Left lung (tissue), 14 donors: ENCODE measurements at places on chromosomes 7 and 10.

DNA sequence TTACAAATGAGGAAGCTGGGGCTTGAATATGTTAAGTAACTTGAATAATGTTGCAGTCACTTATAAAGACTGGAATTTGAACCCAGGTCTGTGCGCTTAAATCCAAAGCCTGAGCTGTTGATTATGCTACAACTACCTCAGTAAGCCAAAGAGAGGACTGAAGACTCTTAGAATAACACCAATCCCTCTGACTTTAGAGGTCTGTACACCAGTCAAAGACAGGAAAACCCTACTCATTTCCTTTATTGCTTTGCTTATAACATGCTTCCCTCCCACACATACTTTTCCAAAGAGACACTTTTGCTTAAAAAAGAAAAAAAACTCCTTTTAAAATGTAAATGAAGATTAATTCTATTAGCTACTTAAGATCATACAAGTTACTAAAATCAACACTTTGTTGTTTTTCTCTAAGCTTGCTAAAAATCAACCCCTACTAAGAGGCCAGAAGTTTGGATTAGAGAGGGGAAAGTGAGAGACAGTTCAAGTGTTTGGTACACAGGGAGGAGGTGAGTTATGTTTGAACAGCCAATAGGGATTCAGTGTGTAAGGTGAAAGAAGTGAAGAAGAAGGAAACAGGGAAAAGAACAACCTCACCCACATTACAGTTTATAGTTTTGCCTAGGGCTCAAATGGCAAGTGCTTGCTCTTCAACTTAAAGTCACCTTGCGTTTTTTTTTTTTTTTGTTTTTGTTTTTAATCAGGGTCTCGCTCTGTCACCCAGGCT, 74.8 kb downstream of the MDH2 start:
- no peak for DNase-seq

DNA sequence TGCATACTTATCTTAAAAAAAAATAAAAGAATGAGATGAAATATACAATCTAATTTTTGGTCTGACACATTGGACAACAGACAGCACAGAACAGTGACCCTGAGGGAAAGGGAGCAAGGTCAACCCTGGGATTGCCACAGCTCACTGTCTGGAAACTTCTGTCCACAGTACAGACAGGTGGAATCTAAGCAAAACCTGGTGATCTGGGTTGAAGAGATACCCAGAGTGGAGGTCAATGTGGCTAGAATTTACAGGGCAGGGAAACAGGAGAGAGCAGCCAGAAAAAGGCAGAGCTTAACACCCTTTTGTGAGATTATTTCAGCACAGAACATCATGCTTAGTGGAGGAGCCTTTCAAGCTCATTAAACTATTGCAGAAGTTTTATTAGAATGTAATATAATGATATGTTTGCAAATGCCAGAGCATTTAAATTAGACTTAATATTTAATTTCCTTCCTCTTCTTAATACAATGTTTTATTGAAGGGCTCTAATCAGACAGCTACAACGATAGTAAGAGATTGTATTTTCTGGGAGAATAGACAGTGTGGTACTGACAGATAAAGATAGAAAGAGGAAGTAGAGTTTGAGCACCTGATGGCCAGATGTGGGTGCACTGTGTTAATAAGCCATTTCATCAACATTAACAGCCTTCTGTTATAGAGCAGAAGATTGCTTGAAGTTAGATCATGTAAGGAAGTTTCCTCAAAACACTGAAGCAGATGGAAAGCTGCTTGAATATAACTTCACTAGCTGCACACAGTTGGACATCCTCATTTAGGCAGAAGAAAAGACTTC, 309.4 kb downstream of the HGF start:
- DNase-seq: no peak

GRCh38 chr10:29925771-29926692, 133.4 kb downstream of the JCAD start:
- DNase-seq: no peak

DNA sequence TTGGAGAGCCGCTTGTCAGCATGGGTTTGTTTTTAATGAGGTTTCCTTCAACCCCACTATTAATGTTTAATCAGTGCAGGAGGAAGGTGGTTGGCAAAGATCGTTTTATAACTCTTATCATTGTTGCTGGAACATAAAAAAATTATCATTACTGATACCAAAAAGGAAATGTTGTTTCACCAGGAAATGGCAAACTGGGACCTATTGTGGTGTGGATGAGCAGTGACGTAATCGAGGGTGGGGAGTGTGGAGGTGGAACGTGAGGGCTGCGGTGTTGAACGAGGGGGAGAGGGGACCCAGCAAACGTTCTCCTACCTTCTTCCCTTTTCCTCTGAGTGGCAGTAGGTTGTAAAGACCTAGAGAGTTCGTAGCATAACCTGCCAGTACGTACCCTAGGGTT, 71.9 kb upstream of the TOMM7 start:
- no peak for DNase-seq

- DNase-seq: no peak
These were observed 12.8 kb downstream of the NRAP start for GRCh38 chr10:113651021-113651420.

DNA sequence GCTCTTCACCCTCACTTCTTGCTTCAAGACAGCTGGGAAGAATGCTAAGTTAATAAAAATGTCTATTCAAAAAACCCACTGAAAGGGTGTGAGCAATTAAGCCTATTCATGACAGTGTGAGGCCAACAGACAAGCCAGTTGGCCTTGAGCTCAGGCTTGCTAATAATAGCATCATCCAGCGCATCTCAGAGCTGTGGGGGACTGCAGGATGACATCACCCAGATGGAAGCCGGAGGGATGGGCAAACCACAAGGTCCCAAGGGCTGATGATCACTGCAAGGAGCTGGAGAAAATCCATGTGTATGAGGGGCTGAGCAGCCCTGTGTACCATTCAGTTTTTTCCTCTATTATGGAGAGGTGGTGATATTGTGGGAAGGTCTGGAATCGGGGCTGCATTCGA, 770.4 kb downstream of the TNS3 start:
- peak; percentile 40 for DNase-seq

GRCh38 chr10:59323036-59323459, 39.3 kb downstream of the FAM13C start:
- no peak for DNase-seq

- no peak for DNase-seq
These were observed 344.0 kb downstream of the ARL4A start for GRCh38 chr7:13031468-13031867.

DNA sequence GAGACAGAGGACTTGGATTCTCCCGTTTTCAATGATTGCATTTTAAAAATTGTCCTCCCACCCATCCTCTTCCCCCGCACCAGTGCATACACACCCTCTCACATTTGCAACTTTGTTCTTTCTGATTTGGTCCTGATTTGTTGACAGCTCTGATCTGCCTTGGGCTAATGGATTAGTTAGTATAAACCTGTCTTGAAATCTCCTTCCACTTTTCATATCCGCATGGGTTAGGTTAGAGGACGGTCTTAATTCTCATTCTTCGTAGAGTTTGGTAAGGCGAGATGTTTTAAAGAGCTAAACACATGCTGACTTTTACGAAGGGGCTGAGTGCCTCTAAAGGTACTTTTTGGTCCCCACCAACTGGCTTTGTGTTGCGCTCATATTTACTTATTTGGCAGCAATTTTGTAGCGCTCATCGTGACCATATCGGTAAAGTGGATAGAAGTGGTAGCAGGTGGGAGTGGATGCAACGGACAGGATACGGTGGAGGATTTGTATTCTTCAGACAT, 1.1 kb downstream of the AHR start:
- DNase-seq: peak; percentile 23

DNA sequence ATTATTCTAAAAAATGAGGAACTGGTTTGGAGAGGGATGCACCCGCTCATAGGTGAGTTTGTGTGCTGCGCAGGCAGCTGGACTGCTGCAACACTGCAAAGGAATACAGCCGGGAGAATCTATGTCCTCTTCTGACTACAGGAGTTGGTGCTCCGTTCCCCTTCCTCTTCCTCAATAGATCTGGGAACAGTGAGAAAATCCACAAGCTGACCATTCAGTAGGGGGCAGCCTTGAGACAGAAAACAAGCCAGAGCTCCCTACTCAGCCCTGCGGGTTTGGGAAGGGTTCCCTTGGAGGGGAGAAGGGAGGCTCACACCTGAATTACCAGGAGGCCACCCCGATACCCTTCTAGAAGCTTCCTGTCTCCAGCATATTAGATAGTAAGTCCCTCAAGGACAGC, 87.3 kb upstream of the FOXI2 start:
- DNase-seq: no peak

- no peak for DNase-seq
These were observed 75.9 kb downstream of the GLI3 start for GRCh38 chr7:42161110-42161509.
